Fibroblast of skin of right quadriceps (primary cell): ENCODE measurements at places on chromosomes 16 and 17.

GRCh38 chr17:51422634-51423033 lies 162.3 kb downstream of the UTP18 start:
- no peak for DNase-seq

- DNase-seq: no peak
Measured at GRCh38 chr16:3554351-3554928, 22.8 kb downstream of the NLRC3 start.

- DNase-seq: no peak
Measured at GRCh38 chr16:88688013-88688778, 1.9 kb upstream of the SNAI3 start.

- DNase-seq: no peak
Measured at GRCh38 chr17:39923836-39924690, 3.3 kb downstream of the ORMDL3 start.

DNA sequence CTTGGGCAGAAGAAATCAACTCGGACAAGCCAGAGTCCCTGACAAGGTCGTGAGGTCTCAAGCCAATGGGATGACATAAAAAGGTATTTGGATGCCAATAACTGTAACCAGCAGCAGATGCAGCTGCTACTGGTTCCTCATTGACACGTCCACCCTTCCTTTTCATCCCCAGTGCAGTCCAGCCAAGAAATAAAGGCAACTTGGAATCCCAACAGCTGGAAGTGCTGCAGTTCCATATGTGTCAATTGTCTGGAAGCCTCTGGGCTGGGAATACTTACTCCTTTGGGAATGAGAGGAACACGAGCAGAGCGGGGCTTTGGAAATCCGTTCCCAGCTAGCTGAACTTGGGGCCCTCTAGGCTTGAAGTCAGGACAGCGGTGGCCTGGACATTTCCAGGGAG lies 360.4 kb upstream of the ZFHX3 start:
- no peak for DNase-seq

GRCh38 chr16:8055761-8056160 lies 534.5 kb downstream of the TMEM114 start:
- no peak for DNase-seq
